ENCODE measurements at places on chromosomes 5 and 9.

GRCh38 chr9:80811656-80812055 is 877.7 kb downstream of the TLE1 start:
- DNase-seq, result no peak

- no peak for DNase-seq
Observed at GRCh38 chr5:81838307-81838906, 87.5 kb upstream of the SSBP2 start.

DNA sequence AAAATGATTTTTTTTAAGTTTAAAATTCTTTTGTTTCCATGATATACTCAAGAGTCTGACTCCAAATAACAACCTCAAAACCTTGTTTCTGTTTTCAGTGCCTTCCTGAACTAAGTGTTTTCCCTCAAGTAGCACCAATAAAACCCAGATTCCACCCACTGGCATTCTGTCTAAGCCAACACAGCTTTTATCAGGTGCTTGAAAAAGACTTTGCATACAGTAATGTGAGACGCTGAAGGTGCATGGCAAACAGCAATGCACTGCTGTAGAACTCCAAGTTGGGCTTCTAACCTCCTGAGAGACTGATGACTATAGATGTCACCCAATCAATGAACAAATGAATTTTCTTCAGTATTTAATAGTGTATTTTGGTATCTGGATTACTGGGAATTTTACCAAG is 95.7 kb downstream of the NFIB start:
- no peak for DNase-seq

GRCh38 chr5:160423099-160423498 is 1.4 kb downstream of the PTTG1 start:
- DNase-seq, result no peak

DNA sequence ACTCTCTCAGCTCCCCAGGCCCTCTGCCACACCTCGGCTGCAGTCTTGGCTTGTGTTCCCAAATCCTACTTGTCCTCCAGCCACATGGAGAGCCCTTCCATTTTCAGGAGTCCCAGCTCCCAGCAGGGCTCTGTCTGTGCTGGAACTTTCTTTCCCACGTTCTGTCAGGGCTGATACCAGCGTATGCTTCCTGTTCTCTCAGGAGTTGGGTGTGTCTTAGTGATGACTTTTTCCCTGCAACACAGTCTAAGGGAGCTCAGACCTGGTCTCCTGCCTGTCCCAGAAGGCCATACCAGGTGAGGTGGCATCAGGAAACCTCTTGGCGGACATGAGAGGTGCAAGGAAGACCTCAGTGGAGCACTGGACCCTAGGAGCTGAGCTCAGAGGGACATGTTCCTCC is 226.5 kb downstream of the HSPA4 start:
- no peak for DNase-seq

GRCh38 chr5:154972476-154973080 is 31.7 kb downstream of the MRPL22 start:
- peak; percentile 27 for DNase-seq

DNA sequence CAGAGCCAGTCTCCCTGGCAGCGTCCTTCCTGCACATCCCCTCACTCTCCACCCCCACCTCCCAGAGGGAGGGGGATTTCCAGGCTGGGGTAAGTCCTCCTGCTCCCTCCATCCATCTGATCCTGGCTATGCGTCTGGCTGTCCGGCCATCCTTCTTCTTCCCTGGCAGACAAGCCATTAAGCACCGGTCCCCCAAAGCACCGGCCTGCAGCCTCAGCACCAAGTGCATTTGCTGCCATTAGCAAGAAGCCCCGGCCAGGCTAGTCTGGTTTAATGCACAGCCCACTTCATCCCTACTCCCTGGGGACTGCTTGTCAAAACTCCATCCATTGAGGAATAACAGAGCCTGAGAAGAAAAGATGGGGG is 208.7 kb upstream of the IER5L start:
- DNase-seq, result no peak

Measured in left kidney (tissue), 8 donors.